Thoracic aorta (tissue), 2 donors: ENCODE measurements at places on chromosomes 12 and 14.

DNA sequence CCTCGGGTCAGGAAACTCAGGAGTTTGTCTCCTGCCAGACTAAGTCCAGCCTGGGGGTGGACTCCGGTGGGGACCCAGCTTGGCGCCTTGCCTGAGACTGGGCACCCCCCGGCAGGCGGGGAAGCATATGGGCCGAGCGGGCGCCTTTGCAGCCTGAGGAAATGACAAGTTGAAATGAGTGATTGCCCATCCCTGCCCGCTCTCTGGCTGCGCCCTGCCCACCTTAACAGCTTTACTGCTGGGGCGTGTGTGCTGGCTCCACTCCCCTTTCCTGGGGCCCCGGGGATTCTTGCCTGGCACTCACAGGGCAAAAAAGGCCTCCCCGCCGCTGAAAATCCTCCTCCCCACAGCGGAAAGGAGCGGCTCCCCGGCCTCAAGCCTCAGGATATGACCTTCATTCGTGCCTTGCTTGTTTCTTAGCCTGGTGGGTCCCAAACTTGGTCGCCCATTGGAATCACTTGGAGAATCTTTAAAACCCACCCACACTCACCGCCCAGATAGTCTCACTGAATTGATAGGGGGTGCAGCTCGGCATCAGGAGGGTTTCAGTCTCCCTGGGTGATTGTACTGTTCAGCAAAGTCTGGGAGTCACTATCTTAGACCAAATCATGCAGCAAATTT lies 1.5 kb downstream of the RFLNA start:
- DNase-seq: no peak

DNA sequence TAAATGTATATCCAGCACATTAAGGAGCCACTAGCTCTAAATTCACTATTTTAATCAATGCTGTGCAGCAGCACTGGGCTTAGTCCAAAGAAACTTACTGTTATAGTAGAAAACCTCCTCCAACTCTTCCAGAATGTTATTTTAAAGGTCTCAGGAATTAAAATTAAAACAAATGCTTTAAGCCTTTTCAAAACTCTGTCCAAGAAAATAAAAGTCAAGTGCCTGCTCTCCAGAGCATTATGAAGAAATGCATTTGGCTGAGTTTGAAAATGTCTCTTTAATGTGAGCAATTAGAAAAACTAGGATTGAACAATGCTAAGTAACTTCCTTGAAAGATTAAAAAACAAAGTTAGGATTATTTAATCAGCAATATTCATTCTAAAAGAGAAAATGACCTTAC lies 322.4 kb upstream of the DCN start:
- DNase-seq: no peak

DNA sequence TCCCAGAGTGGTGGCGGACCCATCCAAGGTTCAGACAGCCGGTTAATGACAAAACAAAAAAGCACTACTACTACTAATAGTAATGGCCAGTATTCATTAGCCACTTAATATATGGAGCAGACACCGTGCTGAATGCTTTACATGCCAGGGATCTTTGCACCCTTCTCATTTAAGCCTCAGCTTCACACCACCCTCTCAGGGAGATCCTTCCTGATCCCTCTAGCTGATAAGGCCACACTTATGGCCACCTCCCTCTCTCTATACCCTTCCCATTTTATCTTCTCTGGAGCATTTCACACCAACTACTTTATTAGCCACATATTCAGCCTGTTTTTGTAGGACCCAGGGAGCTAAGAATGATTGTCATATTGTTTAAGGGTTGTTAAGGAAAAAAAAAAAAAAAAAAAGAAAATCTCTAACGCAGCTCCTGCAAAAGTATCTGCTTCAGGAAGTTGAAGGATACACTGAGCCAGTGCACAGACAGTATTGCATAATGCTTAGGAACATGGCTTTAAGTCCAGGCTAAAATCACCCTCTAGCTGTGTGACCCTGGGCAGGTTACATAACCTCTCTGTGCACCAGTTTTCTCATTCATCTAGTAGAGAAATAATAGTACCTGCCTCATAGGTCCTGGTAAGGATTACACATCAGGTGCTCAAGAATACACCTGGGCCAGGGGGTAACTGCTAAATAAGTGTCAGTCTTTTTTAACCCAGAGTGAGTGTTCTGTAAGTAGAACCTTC lies 29.4 kb downstream of the NUAK1 start:
- no peak for DNase-seq

DNA sequence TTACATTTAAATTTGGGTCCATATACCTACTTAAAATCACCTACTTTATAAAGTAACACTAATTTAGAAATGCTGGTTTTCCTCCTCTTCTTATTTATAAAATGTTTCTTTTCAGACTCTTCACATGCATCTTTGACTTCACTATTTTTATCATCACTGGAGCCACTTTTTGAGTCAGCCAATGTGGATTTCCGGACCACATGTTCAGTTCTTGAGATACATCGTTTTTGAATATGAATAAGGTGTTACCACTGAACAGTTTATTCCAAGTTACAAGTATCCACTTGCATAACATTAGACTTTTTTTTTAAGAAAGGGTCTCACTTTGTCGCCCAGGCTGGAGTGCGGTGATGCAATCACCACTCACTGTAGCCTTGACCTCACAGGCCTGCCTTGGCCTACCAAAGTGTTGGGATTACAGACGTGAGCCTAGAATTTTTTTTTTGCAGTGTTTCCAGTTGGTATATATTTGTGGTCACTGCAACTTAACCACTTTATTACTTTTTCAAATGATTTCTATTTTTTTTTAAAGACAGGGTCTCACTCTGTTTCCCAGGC lies 5.7 kb downstream of the FNTB start:
- DNase-seq: no peak

GRCh38 chr12:71562676-71563595 lies 100.7 kb downstream of the ZFC3H1 start:
- DNase-seq: no peak

DNA sequence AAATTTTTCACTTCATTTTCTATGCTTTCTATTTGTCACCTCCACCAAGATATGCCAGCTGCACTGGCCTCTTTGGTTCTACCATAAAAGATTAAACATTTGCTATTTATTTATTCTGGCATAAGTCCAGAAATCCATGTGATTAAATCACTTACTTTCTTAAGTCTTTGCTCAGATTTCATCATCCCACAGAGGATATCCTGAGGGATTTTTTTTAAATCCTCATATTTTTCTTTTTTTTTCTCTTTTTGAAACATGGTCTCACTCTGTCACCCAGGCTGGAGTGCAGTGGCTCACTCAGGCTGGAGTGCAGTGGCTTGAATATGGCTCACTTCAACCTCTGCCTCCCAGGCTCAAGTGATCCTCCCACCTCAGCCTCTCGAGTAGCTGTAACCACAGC lies 645.4 kb upstream of the ATXN7L3B start:
- no peak for DNase-seq

DNA sequence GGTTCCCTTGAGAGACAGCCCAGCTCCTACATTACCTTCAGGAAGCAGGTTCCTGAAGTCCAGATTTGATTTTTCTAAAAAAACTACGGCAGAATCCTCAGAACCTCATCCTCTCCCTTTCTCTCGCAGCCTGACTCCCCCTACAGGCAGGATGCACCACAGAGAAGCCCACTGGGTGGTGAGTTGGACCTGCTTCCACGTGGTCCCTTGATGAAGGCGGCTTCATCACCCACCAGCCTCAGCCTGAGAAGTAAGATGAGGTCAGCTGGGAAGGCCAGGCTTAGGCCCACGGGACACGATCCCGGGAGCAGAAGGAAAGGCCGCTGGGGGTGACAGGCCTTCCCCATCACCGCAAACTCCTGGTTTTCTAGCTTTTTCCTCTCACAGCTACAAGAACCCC lies 83.0 kb downstream of the ACTN1 start:
- DNase-seq: no peak

DNA sequence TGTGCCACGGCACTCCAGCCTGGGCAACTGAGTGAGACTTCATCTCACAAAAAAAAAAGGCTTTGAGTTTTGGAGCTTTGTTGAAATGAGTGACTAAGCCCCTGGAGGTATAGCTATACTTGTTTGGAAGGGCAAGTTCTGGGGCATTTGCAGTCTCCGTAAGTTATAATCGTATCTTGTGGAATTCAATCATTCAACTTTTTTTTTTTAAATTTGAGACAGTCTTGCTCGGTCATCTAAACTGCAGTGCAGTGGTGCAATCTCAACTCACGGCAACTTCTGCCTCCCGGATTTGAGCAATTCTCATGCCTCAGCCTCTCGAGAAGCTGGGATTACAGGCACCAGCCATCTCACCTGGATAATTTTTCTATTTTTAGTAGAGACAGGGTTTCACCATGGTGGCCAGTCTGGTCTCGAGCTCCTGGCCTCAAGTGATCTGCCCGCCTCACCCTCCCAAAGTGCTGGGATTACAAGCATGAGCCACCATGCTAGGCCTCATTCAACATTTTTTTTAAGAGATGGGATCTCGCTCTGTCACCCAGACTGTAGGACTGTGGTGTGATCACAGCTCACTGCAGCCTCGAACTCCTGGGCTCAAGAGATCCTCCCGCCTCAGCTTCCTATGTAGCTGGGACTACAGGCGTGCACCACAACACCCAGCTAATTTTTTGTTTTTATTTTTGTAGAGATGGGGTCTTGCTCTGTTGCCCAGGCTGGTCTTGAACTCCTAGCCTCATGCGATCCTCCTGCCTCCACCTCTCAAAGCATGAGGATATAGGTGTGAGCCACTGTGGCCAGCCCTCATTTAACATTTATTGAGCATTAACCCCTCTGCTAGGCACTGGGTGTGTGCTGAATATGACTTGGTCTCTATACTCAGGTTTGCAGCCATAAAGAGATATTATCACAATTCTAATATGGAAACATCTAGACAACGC lies 133.7 kb upstream of the MAP1LC3B2 start:
- no peak for DNase-seq

DNA sequence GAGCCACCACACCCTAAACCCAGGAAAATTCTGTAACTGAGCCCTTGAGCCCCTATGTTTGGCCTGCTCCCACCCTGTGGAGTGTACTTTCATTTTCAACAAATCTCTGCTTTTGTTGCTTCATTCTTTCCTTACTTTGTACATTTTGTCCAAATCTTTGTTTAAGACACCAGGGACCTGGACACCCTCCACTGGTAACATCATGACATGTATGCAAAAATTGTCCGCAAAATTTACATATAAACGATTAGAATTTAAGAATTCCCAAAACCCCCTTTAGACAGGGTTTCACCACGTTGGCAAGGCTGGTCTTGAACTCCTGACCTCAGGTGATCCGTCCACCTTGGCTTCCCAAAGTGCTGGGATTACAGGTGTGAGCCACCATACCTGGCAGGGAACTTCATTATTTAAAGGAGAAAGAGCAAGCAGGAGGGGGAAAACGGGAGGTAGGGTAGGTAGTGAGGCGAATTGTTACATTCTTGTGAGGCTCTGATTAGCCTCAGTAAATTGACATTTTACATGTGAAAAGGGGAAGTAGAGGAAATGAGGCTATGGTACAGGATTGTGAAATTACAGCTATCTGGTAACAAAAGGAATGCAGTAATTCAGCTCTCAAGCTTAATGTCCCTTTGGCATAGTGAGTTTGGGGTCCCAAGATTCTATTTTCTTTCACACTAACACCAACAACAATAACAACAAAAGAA lies 27.6 kb downstream of the TUBA1A start:
- no peak for DNase-seq

- no peak for DNase-seq
Measured at GRCh38 chr12:26017484-26018211, 59.2 kb downstream of the RASSF8 start.

DNA sequence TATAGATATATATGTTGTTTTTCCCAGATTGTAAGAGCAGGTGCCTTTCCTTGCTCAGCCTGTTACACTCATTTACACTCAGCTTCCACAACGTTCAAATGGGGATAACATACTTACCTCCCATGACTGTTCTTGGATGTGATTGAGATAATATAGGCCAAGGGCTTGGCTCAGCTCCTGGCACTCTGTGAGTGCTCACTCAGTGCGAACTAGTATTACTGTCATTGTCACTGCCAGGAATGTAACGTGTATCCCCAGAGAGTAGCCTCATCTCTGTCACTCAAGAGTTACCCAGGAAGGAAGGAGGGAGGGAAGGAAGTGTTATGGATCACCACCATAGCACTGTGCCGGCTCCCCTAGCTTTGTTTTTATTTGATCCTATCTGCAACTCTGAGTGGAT lies 307.9 kb downstream of the PDZRN4 start:
- no peak for DNase-seq

GRCh38 chr12:79151956-79152355 lies 287.4 kb downstream of the SYT1 start:
- DNase-seq: no peak

GRCh38 chr12:78726854-78727253 lies 137.7 kb upstream of the SYT1 start:
- no peak for DNase-seq

DNA sequence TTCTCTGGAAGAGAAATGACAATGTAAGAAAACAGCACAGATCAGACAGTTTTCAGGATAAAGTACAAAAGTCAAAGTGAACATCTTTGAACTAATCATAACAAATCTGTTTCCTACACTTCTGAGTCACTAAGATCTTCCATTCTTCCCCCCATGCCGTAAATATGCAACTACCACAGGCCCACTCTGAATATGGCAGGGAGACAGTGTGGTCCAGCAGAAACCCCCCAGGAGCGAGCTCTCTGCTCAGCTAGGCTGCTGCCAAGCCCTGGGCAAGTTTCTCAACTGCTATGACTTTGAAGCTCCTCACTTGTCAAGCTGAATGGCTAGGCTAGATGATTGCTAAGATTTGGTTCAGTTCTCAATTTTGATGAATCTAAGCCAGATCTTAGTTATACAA lies 148.1 kb downstream of the EFCAB11 start:
- no peak for DNase-seq

DNA sequence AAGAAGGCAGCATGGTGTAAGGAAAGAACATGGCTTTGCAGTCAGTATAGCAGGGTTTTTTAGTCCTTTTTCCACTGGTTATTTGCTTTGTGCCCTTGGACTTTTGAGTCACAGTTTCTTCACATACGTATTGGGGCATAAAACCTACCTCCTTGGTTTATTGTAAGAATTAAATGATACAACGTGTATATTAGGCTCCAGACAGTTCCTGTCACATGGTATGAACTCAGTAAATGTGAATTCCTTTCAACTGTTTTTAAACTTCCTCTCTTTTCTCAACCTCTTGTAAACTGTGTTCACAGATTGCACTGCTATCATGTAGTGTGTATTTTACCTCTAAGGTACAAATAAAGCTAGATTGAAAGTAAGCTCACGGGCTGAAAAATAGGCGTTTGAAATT lies 29.5 kb downstream of the MSRB3 start:
- no peak for DNase-seq

DNA sequence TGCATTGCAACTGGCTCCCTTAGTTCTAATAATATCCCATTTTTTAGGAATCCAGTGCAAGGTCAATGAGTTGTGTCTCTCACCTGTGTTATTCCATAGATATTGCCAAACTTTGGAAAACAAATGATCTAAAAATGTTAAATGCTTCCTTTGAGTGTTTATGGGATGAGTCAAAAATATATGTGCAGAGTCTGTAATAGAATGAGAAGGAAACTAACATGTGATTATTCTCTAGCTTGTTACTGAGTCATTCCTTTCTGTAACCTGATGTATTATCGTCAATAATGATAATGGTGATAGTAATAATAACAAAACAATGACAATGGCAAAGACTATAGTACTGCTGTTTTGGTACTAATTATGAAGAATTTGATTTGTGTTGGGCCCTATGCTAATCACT lies 11.5 kb downstream of the ACSS3 start:
- DNase-seq: no peak
